ENCODE measurements at places on chromosomes 2 and 18.

- no peak for DNase-seq
These were observed 46.8 kb upstream of the BIN1 start for GRCh38 chr2:127153691-127154158.

DNA sequence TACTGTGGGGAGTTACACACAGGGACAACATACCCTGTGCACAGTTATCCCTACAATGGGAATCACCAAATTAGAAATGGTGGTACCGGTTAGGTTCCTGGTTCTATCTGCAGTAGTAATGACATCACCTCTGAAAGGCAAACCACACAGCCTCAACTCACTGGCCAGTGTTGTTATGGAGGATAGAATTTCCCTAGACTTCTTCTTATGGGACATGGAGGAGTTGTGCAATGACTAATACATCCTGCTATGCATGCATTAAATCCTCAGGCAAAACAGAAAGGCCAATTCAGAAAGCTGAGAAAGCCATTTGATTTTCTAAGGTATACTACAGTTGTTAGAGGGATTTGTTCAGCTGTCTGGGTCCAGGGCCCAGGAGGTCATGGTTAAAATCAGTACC is 439.3 kb downstream of the TMX3 start:
- DNase-seq = no peak

- DNase-seq = no peak
These were observed 83.1 kb downstream of the MBD5 start for GRCh38 chr2:148103946-148104345.

GRCh38 chr2:169162613-169163012 is 93.2 kb downstream of the DHRS9 start:
- no peak for DNase-seq

DNA sequence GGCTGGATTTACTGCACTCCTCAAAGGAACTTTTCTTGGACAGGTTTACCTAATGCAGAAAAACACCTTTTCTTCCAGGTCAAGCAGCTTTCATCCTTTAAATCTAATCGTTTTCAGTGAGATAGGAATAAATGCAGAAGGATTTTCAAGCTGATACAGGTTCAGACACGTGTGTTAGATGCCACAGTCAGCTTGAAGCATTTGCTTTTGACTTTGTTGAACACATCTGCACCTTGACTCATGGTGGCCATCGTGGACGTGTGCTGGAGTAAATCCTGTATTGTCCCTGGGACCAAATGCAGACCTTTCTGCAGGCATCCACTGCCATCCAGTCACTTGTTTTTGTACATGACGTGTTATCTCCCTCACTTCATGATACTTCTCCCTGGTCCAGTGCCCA is 61.9 kb downstream of the KLHL29 start:
- DNase-seq = no peak

DNA sequence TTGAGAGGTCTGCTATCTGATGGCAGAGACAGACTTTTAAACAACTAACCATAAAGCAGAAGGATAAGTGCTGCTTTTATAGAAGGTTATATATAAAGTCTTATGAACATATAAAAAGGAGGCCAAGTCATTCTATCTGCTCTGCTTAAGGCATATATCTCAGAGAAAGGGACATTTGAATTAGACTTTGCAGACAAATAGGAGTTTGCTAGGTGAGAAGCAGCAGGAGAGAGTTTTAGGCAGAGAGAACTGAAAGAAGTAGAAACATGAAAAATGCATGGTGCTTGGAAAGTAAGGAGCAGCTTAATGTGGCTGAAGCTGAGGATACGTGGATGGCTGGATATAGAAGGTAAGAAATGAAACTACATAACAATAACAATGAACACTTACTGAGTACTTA is 65.4 kb downstream of the LYPD1 start:
- no peak for DNase-seq

DNA sequence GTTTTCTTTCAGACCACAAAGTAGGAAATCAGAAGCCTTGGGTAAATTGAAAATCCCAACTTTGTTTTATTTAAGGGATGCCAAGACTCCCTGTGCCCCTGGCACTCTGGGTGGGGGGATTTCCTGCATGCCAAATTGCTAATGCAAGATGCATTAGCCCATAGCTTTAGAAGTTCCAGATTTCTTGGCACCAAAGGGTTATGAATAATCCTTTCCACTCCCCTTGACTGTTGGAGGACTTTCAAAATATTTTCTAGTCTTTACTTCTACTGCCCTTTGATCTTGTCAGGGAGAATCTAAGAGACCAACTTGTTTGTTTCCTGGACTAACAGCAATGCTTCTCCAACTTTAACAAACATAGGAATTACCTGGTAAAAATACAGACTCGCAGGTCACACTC is 81.8 kb upstream of the TGIF1 start:
- DNase-seq = no peak

GRCh38 chr18:46337271-46337670 is 233.1 kb downstream of the HAUS1 start:
- DNase-seq = peak; percentile 35

GRCh38 chr2:74001121-74001520 is 16.4 kb downstream of the TET3 start:
- DNase-seq = no peak

DNA sequence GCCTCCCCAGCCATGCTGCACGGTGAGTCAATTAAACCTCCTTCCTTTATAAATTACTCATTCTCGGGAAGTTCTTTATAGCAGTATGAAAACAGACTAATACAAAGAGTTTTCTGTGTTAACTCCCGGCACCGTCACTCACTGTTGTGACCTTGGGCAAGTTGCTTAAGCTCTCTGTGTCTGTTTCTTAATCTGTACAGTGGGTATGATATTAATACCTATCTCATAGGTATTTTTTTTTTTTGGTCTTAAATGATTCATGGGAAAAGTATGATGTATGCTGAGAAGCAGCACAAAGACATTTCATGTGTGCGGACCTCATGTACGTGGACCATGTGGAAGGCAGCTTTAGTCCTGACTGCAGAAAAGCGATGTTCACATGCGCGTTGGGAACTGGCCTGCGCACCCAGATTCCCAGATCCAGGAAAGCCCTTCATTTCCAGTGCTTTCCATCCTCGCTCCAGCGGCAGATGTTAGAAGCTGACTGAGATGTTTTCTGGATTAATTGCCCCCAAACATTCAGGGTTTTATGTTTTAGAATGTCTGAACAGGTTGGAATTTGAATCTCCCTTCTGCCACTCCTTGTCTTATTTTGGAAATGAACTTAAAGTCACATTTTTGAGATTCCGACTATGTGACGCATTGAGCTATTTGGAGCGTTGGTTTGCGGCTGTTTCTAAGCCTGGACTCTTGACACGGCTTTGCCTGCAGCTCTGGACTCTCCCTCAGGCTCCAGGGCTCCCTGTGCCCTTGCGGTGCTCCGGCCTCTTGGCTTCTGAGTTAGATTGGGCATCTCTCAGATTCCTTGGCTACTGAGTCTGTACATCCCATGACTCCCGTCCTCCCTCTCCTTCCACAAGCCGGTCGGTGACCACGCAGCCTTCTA is 61.4 kb downstream of the SLC4A3 start:
- no peak for DNase-seq

DNA sequence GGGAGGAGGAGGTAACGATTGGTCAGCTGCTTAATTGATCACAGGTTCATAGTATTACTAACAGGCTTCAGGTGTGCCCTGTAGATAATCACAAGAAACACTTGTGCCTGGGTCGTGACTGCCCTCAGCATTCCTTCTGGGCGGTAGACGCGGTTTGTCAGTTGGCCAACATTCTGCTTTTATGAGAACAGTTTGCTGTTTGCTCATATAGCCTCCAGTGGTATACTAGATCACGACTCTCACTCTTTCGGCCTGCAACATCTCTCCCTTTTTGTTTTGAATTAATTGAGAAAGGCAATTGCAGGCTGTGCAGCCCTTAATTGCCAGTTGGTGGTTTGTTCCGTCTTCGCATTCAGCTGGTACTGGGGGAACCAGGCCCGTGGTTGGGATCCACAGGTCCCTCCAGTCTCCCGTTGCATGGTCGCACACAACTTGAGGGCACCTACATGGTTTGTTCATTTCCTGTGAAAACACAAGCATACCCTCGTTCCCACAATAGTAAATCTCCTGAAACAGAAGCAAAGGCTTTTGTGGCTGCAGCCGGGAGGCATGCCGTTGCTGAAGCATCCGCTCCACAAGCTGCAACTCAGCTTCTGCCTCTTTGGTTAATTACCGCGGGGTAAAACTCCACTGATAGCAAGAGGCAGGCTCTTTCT is 30.3 kb upstream of the GPR17 start:
- DNase-seq = no peak

- no peak for DNase-seq
These were observed 11.5 kb upstream of the CNOT11 start for GRCh38 chr2:101241158-101241557.

DNA sequence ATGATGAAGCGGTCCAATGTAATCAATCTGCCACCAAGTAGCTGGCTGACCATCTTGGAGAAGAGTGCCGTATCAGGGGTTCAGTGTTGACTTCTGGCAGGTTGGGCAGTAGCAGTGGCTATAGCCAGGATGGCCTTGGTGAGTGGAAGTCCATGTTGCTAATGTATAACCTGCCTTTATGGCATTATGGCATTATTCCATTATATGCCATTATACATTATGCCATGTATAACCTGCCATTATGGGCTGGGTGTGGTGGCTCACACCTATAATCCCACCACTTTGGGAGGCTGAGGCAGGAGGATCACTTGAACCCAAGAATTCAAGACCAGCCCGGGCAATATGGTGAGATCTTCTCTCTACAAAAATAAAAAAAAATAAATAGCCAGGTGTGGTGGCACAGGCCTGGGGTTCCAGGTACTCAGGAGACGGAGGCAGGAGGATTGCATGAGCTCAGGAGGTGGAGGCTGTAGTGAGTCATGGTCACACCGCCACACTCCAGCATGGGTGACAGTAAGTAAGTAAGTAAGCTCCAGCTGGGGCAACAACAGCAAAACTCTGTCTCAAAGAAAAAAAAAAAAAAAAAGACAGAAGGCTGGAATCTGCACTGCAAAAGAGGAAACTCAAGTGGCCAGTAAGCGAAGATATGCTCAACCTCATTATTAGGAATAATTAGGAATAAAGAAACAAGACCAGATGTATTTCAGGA is 24.4 kb upstream of the EMILIN2 start:
- no peak for DNase-seq

- DNase-seq = no peak
These were observed 479.8 kb downstream of the NUP35 start for GRCh38 chr2:183604065-183604464.

DNA sequence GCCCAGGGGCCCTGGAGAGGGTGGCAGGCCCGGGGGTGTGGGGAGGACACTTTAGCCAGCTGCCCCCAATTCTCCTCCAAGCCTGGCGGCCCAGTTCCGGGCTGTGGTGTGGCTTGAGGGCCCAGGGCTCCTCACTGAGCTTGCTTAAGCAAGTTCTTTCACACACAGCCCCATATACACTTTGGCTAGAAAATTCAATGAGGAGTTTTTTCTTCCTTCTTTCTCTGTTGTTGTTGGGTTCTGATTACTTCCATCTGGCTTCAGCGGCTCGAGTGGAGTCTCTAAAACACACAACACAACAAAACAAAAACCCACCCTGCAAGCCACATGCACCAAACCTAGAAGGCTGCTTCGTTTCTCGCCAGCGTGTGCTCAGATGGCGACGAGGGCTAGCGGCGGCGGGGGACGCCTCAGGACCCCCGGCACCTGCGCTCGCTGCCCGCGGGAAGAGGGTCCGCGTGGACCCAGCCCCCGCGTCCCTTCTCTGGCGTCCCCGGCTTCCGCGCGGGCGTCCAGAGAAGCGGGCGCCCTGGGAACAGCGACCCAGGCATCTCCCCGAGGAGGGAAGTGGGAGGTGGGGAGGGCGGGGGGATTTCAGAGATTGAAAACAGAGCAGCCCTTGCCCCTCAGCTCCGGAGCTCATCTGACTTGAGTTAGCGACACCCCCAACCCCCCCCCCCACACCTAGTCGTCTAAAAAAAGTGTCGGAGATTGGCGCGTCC is 577 bp upstream of the GLI2 start:
- no peak for DNase-seq

GRCh38 chr18:29726646-29727045 is 1315.9 kb downstream of the DSC3 start:
- DNase-seq = no peak

GRCh38 chr2:19246496-19246895 is 111.9 kb downstream of the OSR1 start:
- no peak for DNase-seq

DNA sequence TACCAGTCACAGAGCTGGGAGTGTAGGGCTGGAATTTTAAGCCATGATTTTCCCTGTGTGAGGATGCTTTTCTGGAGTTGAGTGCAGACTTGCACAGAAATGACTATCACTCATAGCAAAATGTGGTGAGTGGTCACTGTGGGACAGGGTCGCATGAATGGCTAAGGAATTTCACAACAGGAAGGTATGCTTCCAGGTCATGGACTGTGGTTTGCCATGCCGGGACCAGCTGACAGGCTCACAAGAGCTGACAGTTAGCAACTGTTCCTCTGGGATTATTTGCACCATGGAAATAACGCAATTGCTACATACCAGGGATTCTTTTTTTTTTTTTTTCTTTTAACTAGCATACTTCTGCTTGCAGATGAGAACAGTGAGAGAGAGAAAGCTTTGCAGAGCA is 3.8 kb upstream of the UXS1 start:
- no peak for DNase-seq

- DNase-seq = no peak
These were observed 42.9 kb downstream of the SRBD1 start for GRCh38 chr2:45567974-45568789.

DNA sequence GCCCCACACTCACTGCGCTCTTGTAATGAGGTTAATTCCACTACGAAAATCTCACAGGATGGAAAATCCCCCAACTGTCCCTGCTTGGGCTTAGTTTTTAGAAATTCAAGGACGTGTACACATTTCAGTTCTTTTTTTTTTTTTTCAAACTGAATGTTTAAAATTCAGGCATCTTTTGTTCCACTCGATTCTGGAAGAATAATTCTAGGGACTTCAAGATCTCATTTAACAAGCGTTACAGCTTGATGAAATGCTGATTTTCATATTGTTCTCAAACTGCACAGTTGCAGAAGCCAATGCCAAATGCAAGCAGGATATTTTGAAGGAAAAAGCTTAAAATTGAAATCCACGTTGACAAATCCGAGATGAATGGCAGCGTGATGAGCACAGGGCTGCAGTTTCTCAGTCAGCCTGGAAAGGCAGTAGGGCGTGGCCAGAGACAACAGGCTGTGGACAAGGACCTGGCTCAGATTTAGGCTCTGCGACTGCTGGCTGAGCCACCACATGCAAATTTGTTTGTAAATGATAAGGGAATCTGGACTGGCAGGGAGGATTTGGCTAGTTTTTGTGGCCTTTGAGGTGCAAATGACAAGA is 128.1 kb upstream of the MYCN start:
- DNase-seq = no peak

GRCh38 chr18:11284811-11285210 is 135.4 kb upstream of the PIEZO2 start:
- DNase-seq = no peak

DNA sequence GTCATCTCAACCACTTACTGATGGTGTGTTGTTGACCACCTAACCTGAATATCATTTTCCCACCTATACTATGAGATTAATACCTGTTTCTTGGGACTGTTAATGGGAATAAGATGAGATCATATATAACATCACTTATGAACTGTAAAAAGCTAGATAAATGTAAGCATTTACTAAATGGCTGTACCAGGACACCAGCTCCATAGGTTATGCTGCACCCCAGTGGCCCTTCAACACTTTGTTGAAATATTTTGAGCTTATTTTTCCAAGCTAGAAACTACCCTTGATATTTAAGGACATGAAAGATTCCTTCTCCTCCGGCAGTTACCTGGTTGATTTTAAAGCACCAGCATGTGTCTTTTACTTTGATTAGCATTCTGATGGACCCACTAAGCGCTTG is 138.0 kb upstream of the CDCA7 start:
- no peak for DNase-seq

- no peak for DNase-seq
These were observed 49.3 kb downstream of the NRP2 start for GRCh38 chr2:205731583-205731981.

GRCh38 chr2:219526320-219527075 is 12.2 kb downstream of the ASIC4 start:
- DNase-seq = no peak
